Kasumi-1 (cell line): ENCODE measurements at places on chromosomes 6 and 20.
A peak's percentile ranks its signal among the peaks of the same experiment; 100 is the strongest.

DNA sequence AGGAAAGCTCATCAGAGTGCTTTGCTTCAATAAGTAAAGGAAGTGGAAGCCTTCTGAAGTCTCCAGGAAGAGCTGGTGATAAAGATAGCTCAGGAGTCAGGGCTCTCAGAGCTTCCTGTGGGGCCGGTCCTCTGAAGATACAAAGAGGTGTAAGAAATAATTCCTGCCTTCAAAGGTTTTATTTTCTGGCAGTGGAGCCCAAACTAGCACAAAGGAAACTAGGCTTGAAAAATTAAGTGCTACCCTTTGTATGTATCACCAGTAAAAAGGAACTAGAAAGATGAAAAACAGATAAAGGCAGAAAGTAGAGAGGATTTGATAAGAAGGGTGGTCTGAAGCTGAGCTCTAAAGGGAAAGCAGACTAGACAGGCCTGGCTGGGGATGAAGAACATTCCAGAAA is 204.1 kb upstream of the SASH1 start:
- DNase-seq = no peak

DNA sequence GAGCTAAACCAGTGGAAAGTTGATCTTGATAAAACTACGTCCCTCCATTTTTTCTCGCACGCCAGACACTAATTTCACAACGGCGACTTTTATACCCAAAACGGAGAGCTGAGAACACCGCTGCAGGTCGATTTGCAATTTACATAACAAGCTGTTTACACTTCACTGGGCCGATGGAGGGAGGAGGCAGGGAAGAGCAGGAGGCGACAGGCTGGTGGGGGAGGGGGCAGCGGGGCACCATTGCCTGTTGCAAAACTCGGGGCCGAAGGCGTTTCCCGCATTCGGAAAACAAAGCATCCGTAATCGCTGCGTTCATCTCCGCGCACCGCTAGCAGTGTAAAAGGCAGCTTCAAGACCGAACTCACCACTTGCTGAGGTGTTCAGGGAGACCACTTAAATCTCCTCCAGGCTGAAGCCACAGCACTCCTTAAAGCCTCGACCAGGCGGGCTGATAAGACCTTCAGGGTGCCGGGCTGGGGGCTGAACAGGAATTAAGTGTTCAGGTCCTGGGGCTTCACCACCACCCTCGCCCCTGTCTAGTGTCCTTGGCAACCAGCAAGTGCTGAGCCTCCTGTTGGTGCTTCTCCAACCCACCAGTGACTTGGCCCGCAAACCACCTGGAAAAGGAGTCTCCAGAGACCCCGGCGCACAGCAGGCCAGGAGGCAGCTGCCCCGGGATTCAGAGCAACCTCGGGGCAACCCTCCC is 2.0 kb upstream of the FOXC1 start:
- no peak for DNase-seq

- no peak for DNase-seq
Measured at GRCh38 chr6:119259027-119259426, 90.5 kb downstream of the MAN1A1 start.

DNA sequence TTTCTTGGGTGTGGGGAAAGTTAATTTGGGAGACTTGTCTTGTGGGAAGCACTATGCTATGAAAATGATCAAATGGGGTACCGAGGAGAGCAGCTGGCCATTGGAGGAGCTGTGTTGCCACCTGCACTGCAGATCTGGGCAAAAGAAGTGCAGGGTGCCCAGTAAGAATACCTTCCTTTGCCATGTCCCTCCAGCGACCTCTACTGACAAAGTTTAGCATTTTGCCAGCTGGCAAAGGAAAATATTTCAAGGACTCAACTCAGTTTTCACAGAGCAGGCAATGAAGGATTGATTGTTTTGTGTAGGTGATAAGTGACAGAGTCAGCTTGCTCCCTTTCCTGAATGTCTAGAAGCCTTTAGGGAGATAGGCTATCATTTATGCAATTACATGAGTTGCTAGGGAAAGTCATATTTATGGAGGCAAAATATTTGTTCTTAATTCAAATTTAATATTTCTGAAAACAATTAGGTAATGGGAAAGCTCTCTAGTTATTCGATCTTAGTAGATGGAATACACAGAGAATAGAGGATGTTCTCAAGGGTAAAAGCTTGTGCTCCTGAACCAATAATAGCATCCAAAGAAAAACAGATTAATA is 118.4 kb downstream of the FARS2 start:
- peak; percentile 75 for DNase-seq

GRCh38 chr20:53865901-53866793 is 204.2 kb downstream of the BCAS1 start:
- DNase-seq = no peak

DNA sequence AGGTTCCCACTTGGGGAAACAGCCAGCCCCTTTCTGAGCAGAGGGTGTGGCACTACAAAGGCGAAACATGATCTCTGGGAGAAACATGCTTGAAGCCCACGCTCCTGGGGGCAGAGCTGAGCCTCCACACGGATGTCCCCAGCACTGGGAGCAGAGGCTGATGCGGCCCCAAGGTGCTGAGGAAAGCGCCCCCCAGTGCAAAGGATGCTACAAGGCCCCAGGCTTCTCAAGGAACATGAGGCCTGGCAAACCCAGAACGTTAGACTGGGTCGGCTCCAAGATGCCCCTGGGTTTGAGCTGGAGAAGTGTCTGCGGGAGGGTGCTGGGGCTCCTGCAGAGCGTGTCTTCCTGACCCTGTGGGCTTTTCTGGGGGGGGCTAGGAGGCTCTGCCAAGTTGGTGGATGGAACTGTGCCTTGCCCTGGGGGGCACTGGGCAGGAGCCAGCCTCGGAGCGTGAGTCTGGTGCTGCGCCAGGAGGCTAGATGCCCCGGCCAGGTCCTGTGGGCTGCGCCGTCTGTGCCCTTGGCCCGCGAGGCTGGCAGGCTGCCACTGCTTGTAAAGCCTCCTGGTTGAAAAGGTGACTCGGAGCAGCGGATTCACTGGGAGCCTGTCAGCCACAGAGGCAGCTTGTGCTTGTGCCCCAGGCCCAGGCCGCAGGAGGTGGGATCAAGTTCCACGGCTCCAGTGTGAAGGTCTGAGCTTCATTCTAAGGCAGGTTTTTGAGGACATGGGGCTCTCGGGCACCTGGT is 8.1 kb downstream of the SYNJ2 start:
- DNase-seq = no peak

GRCh38 chr20:33450867-33451266 is 7.3 kb upstream of the SNTA1 start:
- no peak for DNase-seq
